ENCODE measurements at places on chromosomes 6 and 20. TPM values are rescaled to one million over a fixed set of nuclear protein-coding genes. Genes with fewer than 3 reads are reported as not detected.

Gene C6orf163
- 1.3 TPM for total RNA-seq

Gene LST1
- not detected for total RNA-seq

Gene CLPSL2
- not detected for total RNA-seq

Gene ZNF334
- total RNA-seq, result 1.9 TPM

Gene CD83
- total RNA-seq, result 3.4 TPM

Gene SNAP91
- total RNA-seq, result 0.49 TPM

Gene KIF3B
- total RNA-seq, result 32.8 TPM

Gene RUNX2
- 27.4 TPM for total RNA-seq

Gene RIPOR3
- total RNA-seq, result 50.8 TPM

Gene ATP9A
- 39.4 TPM for total RNA-seq

Gene SNAI1
- total RNA-seq, result 3.1 TPM

Gene GCNT2
- not detected for total RNA-seq

Gene COL9A3
- 0.24 TPM for total RNA-seq

Gene RAB44
- under 0.01 TPM for total RNA-seq

Gene PHACTR3
- total RNA-seq, result 5.2 TPM

Gene PNPLA1
- not detected for total RNA-seq

Gene SYNDIG1
- 1.8 TPM for total RNA-seq

Gene IPCEF1
- total RNA-seq, result 0.24 TPM

Gene AMD1
- 98.5 TPM for total RNA-seq

Gene SIRPB1
- total RNA-seq, result not detected

Gene KCNQ5
- total RNA-seq, result 0.49 TPM

Gene C6orf52
- total RNA-seq, result not detected

Gene GSTA3
- total RNA-seq, result not detected

Gene DDO
- total RNA-seq, result 0.16 TPM

Gene TMEM14C
- total RNA-seq, result 92.0 TPM

Gene NKX2-2
- total RNA-seq, result not detected

Gene SLC22A23
- 20.4 TPM for total RNA-seq

Gene LPIN3
- 14.6 TPM for total RNA-seq

Gene C20orf96
- total RNA-seq, result 2.1 TPM

Gene HUS1B
- 0.97 TPM for total RNA-seq

Gene MAS1L
- total RNA-seq, result not detected

Gene CST2
- total RNA-seq, result not detected

Gene CD40
- total RNA-seq, result 10.5 TPM

Gene BIRC7
- not detected for total RNA-seq

Gene WFDC5
- total RNA-seq, result not detected

Gene C6orf141
- 0.12 TPM for total RNA-seq

Gene EPHA7
- total RNA-seq, result 0.16 TPM

Gene ZC2HC1B
- total RNA-seq, result 0.16 TPM

Gene MCCD1
- total RNA-seq, result not detected
